Central memory CD4-positive, alpha-beta T cell (primary cell): ENCODE measurements at places on chromosomes 7 and 10.

DNA sequence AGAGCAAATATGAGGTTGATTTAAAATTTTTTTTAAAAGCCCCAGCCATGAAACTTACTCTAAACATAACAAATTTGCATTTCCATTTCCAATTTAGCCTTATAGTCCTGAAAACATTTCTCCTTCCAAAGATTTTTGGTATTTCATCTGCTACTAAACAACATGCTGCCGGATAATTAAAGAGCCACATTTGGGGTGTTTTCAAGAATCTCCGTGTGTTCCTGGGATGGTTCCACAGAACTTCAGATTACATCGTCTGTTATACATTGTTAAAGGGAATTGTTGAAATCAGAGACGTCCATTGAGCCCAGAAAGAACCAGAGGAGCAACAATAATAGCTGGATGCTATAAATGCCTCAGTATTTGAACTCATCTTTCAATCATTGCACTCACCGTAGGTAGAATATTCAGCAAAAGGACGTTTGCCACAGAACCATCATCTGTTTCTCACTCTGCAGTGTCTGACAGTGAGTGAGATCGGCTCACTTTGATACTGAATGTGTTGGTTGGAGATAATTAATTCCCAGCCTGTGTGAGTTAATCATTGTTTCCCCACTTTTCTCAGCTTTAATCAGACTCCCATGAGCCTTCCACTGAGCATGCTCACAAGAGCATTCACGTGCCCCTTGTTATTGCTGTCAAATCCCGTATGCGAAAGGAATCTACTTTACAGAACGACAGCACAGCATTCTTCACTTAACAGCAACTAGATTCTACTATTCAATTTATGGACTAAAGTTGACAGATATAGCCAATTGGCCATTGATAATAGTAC is 128.4 kb upstream of the PALS2 start:
- no peak for DNase-seq

- DNase-seq, result no peak
Observed at GRCh38 chr7:69109246-69109645, 489.0 kb upstream of the AUTS2 start.

DNA sequence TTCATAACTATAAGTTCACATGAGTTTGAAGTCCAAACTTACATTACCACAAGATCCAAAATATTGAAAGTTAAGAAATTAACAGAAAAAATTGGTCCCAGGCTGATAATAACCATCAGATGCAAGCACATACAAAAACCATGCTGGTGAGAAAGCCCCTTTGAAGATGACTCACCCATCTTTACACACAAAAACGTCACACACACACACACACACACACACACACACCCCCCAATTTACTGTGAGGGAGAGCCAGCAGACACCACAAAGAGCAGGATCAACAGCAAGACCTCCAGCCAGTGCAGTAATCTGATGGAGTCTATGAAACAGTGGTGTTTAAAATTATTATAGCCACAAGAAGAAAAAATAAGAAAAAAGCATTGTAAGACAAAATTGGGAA is 50.1 kb upstream of the DRGX start:
- DNase-seq, result no peak

GRCh38 chr7:119562839-119563238 is 710.1 kb upstream of the KCND2 start:
- DNase-seq, result no peak

DNA sequence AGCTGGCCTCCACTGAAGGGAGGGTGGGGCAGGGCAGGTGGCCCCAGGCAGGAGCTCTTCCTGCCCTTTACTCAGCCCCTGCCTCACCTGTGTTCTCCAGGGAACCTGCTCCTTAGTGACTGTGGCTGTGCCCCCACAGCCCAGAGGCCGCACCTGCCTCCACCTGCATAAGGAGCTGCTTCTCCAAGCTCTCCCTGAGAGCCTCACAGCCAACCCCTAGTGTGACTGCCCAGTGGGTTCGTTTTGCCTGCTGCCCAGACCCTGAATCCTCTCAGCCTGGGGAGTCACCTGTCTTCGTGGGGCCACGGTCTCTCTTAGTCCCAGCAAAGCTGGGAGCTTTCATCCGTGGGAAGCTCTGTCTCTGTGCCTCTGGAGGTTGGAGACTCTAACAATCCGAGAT is 94.4 kb downstream of the GLRX3 start:
- no peak for DNase-seq

- DNase-seq, result no peak
Observed at GRCh38 chr7:31705377-31705776, 18.4 kb downstream of the PPP1R17 start.

DNA sequence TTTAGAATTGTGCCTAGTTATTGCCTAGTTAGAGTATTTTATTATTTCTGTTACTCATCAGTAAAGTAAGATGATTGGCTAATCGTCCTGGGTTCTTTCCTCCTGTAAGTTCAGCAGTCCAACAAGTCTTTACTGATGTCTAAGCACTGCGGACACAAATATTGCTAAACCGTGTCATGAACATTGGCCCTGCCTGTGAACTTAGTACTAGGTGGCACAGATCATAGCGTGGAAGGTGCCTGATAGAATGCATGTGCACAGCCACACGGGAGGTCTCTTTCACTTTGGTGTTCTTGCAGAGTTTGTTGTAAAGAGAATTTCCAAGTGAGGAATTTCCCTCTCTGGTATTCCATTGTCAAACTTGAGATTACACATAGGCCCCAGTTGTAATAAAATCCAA is 38.0 kb downstream of the RBM33 start:
- DNase-seq, result no peak

DNA sequence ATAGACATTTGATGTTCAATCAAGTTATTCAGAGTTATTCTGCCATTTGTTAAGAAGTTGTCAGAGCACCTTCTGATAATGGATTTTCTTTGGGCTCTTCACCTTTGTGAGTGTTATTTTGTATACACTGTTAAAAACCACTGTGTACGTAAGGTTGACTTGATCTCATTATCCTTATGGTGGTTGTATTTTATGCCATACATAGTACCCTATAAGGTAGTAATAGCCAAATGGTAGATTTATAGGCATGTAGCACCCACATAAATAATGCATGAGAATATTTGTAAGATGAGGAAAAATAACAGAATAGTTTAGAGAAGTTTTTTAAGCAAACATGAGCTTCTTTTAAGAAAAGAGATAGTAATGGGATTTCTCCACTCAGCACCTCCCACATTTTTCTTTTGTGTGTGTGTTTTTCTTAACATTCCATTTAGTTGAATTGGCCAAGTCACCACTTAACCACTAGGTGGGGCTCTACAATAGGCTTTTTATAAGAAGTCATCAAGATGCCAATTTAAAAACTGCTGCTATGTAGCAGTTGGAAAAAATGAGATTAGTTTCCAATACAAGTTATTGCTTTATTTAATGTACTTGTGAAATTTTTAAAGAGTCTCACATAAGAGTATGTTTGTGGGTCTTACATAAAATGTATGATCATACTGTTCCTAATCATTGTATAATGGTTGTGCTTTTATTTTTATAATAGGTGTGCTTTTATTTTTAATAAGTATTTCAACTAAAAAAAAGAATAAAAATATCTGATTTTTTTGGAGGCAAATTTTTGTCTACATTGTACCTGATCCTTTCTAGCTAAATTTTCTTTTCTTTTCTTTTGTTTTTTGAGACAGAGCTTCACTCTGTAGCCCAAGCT is 41.1 kb upstream of the STMP1 start:
- peak; percentile 22 for DNase-seq

DNA sequence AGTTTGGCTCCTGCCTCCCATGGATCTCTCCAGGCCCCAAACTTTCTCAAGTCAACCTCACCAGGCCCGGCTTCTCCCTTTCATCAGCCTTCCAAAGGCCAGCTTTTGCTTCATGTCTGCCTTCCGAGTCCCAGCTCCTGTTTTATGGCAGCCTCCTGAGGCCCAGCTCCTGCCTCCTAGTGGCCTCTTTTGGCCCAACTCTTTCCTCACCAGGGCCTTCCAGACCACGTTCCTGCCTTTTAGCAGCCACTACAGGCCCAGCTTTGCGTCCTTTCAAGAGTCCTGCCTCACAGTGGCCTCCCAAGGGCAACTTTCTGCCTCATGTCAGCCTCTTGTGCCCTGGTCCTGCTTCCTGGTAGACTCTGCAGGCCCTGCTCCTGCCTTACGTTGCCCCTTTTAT is 15.3 kb upstream of the TMEM248 start:
- DNase-seq, result no peak

DNA sequence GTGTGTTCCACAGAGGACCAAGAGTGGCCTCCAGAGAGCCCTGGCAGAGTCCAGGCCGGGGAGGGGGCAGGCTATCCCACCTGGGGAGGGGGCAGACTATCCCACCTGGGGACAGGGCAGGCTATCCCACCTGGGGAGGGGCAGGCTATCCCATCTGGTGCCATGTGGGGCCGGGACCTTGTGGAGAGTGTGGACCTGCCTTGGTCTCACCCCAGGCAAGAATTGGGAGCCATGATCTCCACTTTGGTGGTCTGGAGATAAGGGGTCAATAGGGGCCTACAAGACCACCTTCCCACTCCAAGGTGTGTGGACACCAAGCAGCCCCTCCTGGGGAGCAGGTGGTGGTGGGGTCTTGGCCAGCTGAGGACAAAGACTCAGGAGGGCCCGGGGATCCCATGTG is 138.2 kb downstream of the EBF3 start:
- DNase-seq, result no peak

- DNase-seq, result no peak
Observed at GRCh38 chr7:32170838-32171237, 100.6 kb upstream of the PDE1C start.

GRCh38 chr7:8433477-8434289 is at the start of gene NXPH1:
TSS of gene NXPH1 (plus strand) at chr7:8433609.
- no peak for DNase-seq

DNA sequence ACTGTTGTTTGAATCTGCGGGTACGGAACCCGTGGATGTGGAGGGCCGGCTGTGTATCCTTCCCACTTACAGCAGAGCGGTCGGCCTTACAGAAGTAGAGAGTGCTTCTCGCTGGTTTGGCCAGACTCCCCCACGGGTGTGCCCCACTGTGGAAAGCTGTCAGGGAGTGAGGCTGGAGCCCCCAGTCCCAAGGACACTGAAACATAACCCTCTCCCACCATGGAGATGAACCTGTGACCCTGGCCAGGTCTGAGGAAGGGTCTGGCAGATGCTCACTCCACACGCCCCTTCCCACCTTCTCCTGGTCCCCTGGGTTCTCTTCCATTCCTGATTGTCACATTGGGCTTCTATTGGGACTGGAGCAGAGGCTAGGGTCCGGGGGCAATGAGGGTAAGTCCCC is 39.6 kb downstream of the TSPAN15 start:
- DNase-seq, result no peak

- DNase-seq, result no peak
Observed at GRCh38 chr7:125088555-125088954, 158.9 kb upstream of the POT1 start.

- no peak for DNase-seq
Observed at GRCh38 chr7:20596653-20597052, 18.8 kb upstream of the ABCB5 start.

GRCh38 chr10:71899665-71900412 is 48.8 kb upstream of the PSAP start:
- no peak for DNase-seq

DNA sequence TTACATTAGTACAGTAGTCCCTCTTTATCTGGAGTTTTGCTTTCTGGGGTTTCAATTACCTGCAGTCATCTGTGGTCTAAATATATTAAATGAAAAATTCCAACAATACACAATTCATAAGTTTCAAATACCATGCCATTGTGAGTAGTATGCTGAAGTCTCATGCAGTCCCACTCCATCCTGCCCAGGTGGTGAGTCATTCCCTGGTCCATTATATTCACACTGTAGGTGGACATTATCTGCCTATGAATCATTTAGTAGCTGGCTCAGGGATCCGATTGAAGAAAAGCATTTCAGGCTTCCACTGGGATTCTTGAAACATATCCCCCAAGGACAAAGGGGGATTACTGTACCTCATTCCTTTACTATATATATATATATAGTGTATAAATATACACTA is 298.2 kb upstream of the GALNT17 start:
- no peak for DNase-seq

DNA sequence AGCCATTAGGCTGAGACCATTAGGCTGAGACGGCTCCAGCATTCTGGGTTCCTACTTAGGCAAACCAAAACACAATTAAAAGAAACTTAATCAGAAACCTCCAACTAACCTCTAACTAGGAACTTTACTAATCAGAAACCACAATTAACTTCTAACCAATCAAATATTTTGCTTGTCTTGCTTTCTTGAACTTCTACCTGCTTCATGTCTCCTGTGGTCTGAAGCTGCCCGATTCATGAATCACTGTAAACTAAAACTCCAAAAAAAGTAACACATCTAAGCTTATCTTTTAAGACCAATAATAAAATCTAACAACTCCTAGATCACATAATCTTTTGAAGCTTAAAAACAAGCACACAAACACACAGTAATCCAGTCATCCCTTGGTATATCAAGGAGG is 76.1 kb downstream of the PDSS1 start:
- no peak for DNase-seq

DNA sequence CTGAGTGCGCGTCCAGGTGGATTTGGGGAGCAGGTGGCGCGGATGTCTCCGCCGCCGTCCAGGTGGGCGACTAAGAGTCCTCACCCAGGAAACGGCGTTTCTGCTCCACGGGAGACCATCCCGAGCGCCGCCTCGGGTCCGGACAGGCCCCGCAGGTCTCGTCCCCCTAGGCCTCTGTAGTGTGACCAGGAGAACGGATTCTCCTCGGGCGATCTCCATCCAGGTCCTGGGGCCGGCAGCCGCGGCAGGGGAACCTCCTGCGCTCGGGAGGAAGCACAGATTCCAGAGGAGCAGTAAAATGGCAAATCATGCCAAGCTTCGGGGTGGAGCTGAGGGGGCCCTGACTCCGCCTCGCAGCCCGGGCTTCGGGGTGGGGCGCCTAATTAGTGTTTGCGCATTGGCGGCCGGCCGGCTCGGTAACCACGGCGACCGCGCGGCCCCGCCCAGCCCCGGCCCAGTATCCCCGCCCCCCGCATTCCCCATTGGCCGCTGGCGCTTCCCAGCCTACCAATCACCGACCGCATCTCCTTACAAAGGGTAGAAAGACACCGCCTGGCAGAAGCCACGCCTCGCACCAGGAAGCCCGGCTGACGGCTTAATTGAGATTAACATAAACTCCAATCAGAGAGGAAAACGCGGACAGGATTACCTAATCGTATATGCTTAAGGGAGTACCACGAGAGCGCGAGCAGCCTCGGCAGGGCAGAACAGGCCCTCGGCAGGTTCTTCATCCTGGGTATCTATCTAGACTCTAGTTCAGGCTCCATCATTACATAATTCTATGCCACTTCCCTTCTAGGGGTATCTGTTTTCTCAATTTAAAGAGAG is 168.6 kb downstream of the ARHGAP12 start:
- DNase-seq, result peak; percentile 96

- DNase-seq, result no peak
Observed at GRCh38 chr7:94003446-94004023, 620 bp downstream of the BET1 start.

DNA sequence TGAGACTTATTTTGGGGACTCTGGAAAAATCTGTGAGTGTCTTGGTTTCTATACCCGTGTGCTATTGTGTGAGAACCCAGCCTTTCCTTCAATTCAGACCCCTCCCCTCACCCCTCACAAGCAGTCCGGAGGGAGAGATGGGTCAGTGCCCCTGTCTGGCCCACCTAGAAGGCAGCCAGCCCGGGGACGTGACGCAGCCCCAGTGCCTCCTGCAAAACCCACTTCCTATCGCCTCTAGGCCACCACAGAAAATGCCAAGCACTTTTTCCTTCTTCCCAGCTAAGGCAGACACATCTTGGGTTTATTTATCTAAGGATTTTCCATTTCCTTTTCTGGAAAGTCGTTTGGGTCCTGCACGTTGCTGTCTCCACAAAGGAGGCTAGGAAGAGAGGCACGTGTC is 11.6 kb upstream of the AQP1 start:
- no peak for DNase-seq
